Fibroblast of lung (primary cell): ENCODE measurements at places on chromosomes 1 and 21. TPM values are rescaled to one million over a fixed set of nuclear protein-coding genes. Genes with fewer than 3 reads are reported as not detected.

GRCh38 chr1:215487466-215487865, 79.6 kb upstream of the KCTD3 start:
- no peaks in the 10 kb centered on the region for H3K36me3 ChIP-seq
- no peak overlapping the region for H3K4me3 ChIP-seq
- H3K27ac ChIP-seq = no peak overlapping the region
- no peaks in the 10 kb centered on the region for H3K27me3 ChIP-seq
- DNase-seq = no peak

- H3K27me3 ChIP-seq = no peaks in the 10 kb centered on the region
- no peak overlapping the region for H3K4me3 ChIP-seq
- no peak for DNase-seq
- H3K27ac ChIP-seq = no peak overlapping the region
- H3K36me3 ChIP-seq = no peaks in the 10 kb centered on the region
- peaks cover 3% of the 10 kb centered on the region for H3K4me1 ChIP-seq
Measured at GRCh38 chr1:26370591-26371382, 1.8 kb downstream of the ZNF683 start.

DNA sequence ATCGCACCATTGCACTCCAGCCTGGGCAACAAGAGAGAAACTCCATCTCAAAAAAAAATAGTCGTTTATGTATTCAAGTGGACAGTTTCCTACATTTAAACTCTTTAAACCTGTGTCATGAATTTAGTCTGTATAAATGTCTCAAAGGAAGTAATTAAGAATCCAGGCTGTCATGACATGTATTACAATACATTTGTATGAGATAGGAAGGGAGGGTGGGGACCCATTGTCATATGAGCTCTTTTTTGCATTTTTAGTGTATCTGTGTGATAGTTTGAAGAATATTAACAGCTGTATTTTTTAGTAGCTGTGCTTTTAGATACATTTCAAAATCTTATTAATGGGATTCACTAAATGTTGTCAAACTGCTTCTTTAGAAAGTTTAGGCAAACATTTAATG, 20.0 kb downstream of the DONSON start:
- no peaks in the 10 kb centered on the region for H3K4me1 ChIP-seq
- DNase-seq = no peak
- H3K36me3 ChIP-seq = peaks cover 6% of the 10 kb centered on the region
- H3K27ac ChIP-seq = no peak overlapping the region
- H3K27me3 ChIP-seq = no peaks in the 10 kb centered on the region
- H3K4me3 ChIP-seq = no peak overlapping the region

DNA sequence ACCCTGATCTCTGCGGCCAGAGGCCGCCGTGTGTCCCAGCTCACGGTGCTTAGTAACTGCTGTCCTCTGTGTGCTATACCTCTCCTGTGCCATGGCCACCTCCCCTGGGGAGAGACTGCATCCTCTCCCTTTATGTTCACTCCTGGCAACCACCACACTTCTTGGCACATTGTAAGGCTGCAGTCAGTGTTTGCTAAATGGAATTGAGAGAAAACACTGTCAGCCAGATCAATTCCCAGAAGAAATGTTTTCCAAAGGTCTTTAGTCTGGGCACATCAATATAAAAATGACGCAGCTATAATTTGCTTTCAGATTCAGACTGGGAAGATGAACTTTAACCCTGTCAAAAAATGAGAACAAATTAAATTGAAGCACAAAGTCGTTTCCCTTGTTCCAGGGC, 96.8 kb downstream of the BEND5 start:
- no peak for DNase-seq
- H3K36me3 ChIP-seq = no peaks in the 10 kb centered on the region
- no peak overlapping the region for H3K4me3 ChIP-seq
- H3K27me3 ChIP-seq = no peaks in the 10 kb centered on the region
- H3K27ac ChIP-seq = no peak overlapping the region

- H3K36me3 ChIP-seq = no peaks in the 10 kb centered on the region
- peak; percentile 57 for DNase-seq
- no peaks in the 10 kb centered on the region for H3K4me1 ChIP-seq
- no peak overlapping the region for H3K27ac ChIP-seq
- H3K4me3 ChIP-seq = no peak overlapping the region
- H3K27me3 ChIP-seq = no peaks in the 10 kb centered on the region
Measured at GRCh38 chr1:25257196-25257595, 9.9 kb upstream of the RSRP1 start.

DNA sequence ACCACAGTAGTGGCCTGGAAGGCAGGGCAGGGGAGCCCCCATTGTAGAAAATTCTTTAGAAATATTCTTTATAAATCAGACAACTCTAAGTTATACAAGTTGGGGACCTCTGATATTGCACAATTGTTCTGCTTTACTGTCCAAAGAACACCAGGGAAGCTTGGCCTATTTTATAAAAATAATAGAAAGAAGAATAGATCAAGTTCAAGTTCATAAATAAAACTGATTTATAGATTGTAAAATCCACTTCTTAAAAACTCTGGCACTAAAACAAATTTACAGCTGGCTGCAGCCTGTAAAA, 55.0 kb upstream of the GALNT2 start:
- no peak for DNase-seq
- H3K27me3 ChIP-seq = no peaks in the 10 kb centered on the region
- H3K4me3 ChIP-seq = no peak overlapping the region
- no peaks in the 10 kb centered on the region for H3K4me1 ChIP-seq
- no peak overlapping the region for H3K27ac ChIP-seq

GRCh38 chr1:151290709-151291303, 8.7 kb downstream of the ZNF687 start:
- no peaks in the 10 kb centered on the region for H3K27me3 ChIP-seq
- DNase-seq = no peak
- no peak overlapping the region for H3K4me3 ChIP-seq
- no peak overlapping the region for H3K27ac ChIP-seq
- H3K36me3 ChIP-seq = peaks cover 58% of the 10 kb centered on the region

GRCh38 chr1:214454569-214455396, 96.6 kb downstream of the PTPN14 start:
- peak overlapping the region; percentile 32 for H3K27ac ChIP-seq
- peak; percentile 86 for DNase-seq
- H3K27me3 ChIP-seq = no peaks in the 10 kb centered on the region
- no peaks in the 10 kb centered on the region for H3K36me3 ChIP-seq

DNA sequence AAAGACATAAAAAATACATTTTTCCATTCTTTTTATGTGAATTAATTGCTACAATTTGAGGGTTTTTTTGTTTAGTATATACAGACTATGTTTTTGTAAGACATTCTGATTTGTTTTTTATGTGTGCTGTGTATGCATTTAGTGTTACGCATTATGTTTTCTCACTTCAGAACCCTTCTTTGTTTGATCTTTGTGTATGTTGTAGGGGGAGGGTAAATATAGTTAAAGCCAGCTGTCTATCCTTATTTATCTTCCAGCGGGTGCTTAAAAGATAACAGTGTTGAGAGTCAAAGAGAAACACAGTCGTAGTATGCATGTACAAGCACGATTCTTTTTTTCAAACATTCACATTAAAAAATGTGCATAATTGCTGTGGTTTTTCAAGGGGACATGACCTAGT, 97.5 kb upstream of the KIAA1614 start:
- no peak overlapping the region for H3K4me3 ChIP-seq
- no peaks in the 10 kb centered on the region for H3K4me1 ChIP-seq
- no peak overlapping the region for H3K27ac ChIP-seq
- no peaks in the 10 kb centered on the region for H3K27me3 ChIP-seq

DNA sequence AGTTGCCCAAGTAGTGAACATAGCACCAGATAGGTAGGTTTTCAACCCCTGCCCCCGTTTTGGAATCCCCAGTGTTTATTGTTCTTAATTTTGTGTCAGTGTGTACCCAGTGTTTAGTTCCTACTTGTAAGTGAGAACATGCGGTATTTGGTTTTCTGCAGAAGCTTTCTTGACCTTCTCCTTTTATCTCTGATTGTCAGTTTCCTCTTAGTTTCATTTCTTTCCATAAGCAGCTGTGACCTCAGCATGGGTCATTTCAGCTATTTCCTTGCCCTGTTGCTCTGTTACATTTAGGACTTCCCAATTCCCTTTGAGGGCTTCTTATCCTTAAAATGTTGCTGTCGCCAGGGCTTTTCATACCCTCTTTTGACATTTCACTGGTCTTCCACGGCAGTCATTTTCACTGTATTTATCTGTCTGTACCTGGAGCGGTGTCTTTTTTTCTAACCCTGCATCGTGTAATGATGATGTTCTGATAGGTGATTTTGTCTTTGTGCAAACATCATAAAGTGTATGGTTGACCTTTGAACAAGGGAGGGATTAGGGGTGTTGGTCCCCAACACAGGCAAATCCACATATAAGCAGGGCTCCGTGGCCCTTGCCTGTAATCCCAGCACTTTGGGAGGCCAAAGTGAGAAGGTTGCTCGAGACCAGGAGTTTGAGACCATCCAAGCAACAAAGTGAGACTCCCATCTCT, 15.0 kb downstream of the ITSN1 start:
- H3K27me3 ChIP-seq = no peaks in the 10 kb centered on the region
- DNase-seq = no peak
- no peaks in the 10 kb centered on the region for H3K36me3 ChIP-seq

DNA sequence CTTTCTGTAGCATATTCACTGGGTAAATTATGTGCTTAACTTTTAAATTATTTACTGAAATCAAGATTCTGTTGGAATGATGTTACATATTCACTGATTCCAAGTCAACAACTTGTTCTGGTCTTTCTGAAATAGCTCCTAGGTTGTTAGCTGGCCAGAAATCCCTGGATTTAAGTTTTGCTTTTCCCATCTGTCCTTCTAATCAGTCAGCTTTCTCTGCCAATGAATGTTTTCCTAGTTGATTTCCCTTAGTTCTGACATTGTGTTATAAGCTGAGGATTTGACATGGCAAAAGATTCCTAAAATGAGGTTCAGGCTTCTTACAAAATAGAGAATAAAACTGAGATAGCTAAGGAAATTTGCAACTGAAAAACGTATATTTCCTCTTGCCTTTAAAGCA, 1479.6 kb downstream of the MRPL39 start:
- H3K4me1 ChIP-seq = no peaks in the 10 kb centered on the region
- no peak overlapping the region for H3K4me3 ChIP-seq
- H3K27ac ChIP-seq = no peak overlapping the region
- no peak for DNase-seq

DNA sequence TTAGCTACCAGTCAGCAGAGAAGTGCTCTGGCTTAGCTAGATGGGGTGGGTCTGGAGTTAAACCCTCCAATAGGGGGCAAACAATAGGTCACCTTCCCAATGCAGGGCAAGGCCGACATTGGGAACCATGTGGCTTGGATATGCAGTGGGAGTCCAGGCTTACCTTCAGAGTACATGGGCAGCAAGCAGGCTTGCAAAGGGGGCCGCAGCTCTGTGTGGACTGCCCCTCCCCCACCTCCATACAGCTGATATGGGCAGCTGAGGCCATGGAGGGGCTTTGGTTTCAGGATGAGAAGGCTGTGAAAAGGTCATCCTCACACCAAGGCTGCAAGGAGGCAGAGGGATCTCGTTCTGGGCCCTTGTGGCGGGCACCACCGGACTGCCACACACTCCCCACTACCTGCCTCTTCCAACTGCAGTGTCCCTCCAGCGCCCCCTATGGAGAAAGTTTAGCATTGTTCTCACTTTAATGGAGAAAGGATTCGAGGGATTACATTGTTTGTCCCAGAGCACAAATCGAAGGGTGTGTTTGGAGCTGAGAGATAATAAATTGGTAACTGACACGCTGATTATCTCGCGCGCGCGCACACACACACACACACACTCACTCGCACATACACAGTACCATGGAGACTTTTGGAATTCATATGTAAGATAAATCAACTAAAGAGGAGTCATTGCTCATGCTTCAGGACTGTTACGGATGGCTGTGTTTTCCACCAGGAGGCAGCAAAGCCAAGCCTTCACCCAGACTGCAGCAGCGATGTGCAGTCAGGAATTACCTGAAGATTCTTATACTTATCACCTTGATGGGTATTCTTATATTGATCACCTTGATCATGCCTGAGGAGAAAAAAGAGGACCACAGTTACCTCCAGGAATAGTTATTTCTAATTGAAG, 7.0 kb upstream of the SMCP start:
- peak; percentile 7 for DNase-seq
- H3K4me3 ChIP-seq = no peak overlapping the region
- H3K36me3 ChIP-seq = no peaks in the 10 kb centered on the region
- H3K4me1 ChIP-seq = peaks cover 2% of the 10 kb centered on the region
- no peak overlapping the region for H3K27ac ChIP-seq

DNA sequence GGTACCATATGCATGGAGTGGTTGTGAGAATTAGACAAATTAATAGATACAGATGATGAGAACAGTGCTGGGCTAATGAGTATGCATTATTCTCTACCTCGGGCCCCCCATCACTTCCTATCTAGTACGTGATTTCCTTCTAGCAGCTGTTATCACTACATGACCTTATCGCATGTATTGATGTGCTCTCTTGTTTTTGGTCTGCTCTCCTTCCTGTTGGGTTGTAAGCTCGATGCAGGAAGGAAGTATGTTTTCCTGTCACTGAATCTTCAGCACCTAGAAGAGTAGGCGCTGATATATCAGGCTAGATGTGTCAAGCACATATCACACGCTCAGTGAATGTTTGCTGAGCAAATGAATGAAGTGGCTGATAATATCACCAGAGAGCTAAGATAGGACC, 43.9 kb upstream of the IFNAR2 start:
- no peaks in the 10 kb centered on the region for H3K27me3 ChIP-seq
- H3K36me3 ChIP-seq = no peaks in the 10 kb centered on the region
- DNase-seq = no peak
- no peak overlapping the region for H3K27ac ChIP-seq
- H3K4me3 ChIP-seq = no peak overlapping the region

The ALPL gene
- 1.5 and 3.6 TPM in 2 replicates for total RNA-seq

The CYB5RL gene
- total RNA-seq = 6.6 and 6.7 TPM in 2 replicates

The WNT2B gene
- total RNA-seq = 1.5 and 3.5 TPM in 2 replicates

The TRAF5 gene
- total RNA-seq = 12.1 and 13.5 TPM in 2 replicates

The GOLT1A gene
- 0.50 TPM in 1 of 2 replicates, not detected in the other for total RNA-seq
